ENCODE measurements at places on chromosomes 11 and 22.
A peak's percentile ranks its signal among the peaks of the same experiment; 100 is the strongest.

GRCh38 chr11:73411031-73411430 is 34.8 kb downstream of the RELT start:
- no peak for DNase-seq

GRCh38 chr11:133403900-133404299 is 128.4 kb downstream of the OPCML start:
- no peak for DNase-seq

DNA sequence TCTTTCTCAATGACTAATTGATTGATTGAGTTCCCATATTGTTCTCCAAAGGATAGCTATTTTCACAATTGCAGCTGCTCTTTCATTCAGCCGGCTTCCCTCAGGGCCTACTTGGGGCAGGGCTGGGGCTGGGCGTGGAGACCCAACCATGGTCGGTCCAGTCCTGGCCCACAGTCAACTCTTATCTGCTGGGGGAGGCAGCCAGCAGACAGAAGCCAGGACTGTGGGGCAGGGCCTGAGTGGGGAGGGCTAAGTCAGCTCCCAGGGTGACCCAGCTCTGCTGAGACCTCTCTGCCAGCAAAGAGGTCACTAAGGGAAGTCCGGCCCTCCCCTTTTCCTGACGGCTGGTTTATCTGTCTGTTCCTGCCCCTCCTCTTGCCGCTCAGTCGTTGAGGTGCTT is 735.2 kb downstream of the TBC1D22A start:
- DNase-seq = no peak

DNA sequence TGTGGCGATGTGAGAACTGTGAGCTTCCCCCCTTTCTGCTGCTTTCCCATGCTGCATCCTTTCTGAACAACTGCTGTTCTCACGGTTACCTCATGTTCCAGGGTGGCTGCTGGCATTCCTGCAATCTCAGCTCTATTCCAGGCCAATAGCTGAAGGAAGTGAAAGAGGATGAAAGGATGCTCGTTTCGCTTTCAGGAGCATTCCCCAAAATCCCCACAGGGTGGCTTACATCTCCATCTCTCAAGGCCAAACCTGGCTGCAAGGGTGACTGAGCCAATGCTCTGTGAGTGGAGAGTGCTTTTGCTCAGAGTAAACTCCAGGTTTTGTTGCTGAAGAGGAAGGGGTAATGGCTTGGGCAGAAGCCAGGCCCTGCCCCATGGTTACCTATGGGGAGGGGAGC is 848.2 kb downstream of the BRD1 start:
- DNase-seq = no peak

GRCh38 chr11:77046060-77046501 is 11.9 kb downstream of the B3GNT6 start:
- DNase-seq = peak; percentile 50

- no peak for DNase-seq
Measured at GRCh38 chr11:103625624-103625965, 410.8 kb upstream of the DDI1 start.

GRCh38 chr22:48371391-48371790 is 1456.3 kb downstream of the BRD1 start:
- no peak for DNase-seq

DNA sequence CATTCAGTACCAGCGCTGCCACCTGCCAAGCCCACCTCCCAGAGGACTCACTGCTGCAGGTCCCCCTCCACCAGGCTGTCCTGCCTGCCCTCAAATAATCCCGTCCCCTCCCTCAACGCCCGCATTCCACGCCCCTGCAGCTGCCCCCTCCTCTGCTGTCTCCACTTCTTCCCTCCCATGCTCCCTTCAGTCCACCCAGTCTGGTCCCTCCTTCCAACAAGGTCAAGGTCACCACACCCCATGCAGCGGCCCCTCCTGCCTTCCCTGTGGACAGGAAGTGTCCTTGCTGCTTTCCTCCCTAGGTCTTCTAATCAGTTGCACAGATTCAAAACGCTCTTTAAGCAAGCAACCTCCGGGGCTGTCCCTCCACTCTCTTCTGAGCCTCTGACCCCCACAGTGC is 12.1 kb downstream of the MACROD1 start:
- no peak for DNase-seq

- no peak for DNase-seq
Measured at GRCh38 chr11:111939836-111940604, 2.9 kb downstream of the DIXDC1 start.

DNA sequence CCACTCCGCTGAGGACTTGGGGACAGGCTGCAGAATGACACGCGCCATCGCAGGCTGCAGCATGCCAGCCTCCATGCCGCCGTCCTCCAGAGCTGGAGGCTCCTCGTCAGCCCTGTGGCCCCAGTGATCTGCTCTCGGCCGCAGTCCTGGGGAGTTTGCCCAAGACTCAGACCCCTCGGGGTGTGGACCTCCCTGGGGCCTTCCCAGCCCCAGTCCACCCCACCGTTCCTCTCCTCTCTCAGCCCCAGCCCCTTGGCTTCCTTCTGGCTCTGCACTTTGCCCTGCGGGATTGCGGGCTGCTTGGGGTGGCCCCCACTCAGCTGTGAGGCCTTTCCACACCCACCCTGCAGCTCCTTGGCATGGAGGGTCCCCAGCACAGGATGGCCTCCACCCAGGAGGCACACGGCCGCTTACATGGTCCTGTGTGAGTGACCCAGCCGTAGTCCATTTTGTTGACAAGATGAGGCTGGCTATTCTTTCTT is 414.9 kb downstream of the TBC1D22A start:
- no peak for DNase-seq

GRCh38 chr11:68948935-68949334 is 31.9 kb downstream of the MRGPRD start:
- DNase-seq = no peak

- DNase-seq = no peak
Measured at GRCh38 chr22:49018601-49019000, 809.1 kb downstream of the BRD1 start.

All from lung microvascular endothelial cell (primary cell).